ENCODE measurements at places on chromosomes 11 and 22. TPM values are rescaled to one million over a fixed set of nuclear protein-coding genes. Genes with fewer than 3 reads are reported as not detected.

- no peak for DNase-seq
Measured at GRCh38 chr11:6237761-6238302, 1.1 kb upstream of the CNGA4 start.

- DNase-seq = no peak
Measured at GRCh38 chr11:96219981-96220623, 122.9 kb downstream of the MAML2 start.

DNA sequence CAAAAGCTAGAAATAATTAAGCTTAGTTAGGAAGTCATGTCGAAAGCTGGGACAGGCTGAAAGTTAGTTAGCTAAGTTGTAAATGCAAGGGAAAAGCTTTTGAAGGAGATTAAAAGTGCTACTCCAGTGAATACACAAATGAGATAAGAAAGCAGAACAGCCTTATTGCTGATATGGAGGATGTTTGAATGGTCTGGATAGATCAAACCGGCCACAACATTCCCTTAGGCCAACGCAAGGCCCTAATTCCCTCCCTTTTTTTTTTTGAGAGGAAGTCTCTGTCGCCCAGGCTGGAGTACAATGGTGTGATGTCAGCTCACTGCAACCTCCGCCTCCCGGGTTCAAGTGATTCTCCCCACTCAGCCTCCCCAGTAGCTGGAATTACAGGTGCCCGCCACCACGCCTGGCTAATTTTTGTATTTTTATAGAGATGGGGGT is 23.3 kb upstream of the WEE1 start:
- DNase-seq = no peak

DNA sequence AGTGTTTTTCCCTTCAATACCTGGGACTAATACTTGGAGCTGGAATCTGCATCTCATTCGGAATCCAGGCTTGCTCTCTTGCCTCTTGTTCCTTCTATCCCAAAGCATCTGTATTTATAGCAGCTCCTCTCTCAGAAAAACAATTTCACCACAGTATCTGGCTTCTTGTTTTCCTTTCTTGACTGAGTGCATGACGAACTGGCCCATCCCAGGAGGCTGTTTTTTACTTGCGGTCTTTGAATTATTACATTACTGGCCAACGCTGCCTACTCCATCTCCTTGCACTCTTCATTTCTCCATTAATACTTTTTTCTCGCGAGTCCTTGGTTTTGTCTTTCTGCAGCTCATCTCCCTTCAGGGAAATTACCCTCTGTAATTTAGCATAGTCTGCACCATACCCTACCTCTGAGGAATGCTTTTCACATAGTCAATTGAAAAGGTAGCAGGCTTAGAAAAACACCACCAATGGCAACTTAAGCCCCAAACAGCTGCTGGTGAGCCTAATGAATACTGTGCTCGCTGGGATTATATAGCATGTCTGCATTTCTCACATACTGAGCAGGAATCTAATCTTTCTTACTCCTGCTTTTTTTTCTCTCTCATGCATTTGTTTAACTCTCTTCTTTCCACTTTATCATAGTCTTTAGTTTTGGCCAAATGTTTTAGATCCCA is 277.4 kb upstream of the SESN3 start:
- DNase-seq = no peak

GRCh38 chr11:9834291-9834690 is 170.4 kb downstream of the SWAP70 start:
- DNase-seq = no peak

DNA sequence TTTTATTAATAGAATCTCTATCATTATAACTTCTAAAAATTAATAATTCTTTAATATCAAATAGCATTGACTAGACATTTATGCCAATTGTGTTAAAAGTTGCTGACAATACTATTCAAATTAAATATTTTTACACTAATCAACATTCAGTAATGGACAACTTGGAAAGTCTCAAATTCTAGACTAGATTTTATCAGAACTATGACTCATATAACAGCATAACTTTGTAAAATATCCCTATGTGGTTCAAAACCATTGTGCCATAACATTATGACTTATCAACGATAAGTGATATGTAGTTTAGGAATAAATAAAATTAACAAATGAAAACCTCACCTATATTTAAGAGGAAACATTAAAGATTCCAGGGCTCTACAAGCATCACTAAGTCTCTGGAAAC is 291.8 kb downstream of the SBF2 start:
- no peak for DNase-seq

DNA sequence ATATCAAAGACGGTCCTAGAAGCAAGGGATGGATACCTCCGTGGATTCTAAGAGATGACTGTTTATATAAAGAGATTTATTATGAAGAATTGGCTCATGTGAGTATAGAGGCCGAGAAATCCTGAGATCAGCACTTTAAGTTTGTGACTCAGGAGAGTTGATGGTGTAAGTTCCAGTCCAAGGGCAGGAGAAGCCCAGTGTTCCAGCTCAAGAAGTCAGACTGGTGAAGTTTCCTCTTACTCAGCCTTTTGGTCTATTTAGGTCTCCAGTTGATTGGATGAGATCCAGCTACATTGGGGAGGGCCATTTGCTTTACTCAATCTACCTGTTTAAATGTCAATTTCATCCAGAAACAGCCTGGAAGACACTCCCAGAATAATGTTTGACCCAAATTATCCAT is 45.1 kb downstream of the TSPAN18 start:
- DNase-seq = no peak

GRCh38 chr11:35786188-35786587 is 123.6 kb downstream of the TRIM44 start:
- DNase-seq = no peak

GRCh38 chr11:108223348-108224149 is 682 bp downstream of the ATM start:
- no peak for DNase-seq

DNA sequence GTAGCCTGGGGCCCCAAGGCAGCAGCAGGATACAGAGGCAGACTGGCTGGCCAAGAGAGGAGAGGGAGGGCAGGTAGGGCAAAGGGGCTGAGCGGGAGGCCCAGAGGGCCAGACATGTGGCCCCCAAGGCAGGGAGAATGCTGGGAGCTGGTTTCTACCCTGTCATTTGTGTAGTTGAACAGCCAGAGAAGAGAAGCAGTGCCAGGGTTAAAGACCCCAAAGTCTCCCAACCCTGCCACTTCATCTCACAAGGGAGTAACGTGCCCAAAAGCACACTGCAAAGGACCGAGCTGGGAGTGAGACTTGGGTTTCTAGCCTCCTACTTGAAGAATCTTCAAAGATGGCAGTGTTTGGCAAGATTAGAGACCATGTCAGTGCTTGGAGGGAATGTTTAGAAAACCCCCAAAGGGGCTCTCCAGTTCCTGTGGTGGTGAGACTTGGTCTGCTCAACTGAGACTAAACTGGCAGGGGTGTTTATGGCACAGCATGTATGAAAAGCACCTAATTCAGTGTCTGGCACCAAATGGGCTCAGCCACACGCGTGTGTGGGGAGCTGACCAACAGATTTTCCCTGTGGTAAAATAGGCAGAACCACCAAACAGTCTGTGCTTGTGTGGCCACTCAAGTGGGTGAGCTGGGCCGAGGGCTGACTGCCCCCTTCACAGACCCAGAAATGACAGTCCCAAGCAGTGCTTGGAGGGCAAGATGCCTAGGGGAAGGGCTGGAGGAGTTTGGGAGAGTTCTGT is 68.2 kb upstream of the CLTCL1 start:
- no peak for DNase-seq

DNA sequence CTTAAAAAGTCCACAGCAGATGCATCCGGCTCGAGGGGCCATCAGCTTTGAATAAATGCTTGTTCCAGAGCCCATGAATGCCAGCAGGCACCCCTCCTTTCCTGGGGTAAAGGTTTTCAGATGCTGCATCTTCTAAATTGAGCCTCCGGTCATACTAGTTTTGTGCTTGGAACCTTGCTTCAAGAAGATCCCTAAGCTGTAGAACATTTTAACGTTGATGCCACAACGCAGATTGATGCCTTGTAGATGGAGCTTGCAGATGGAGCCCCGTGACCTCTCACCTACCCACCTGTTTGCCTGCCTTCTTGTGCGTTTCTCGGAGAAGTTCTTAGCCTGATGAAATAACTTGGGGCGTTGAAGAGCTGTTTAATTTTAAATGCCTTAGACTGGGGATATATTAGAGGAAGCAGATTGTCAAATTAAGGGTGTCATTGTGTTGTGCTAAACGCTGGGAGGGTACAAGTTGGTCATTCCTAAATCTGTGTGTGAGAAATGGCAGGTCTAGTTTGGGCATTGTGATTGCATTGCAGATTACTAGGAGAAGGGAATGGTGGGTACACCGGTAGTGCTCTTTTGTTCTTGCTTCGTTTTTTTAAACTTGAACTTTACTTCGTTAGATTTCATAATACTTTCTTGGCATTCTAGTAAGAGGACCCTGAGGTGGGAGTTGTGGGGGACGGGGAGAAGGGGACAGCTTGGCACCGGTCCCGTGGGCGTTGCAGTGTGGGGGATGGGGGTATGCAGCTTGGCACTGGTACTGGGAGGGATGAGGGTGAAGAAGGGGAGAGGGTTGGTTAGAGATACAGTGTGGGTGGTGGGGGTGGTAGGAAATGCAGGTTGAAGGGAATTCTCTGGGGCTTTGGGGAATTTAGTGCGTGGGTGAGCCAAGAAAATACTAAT is 1.9 kb downstream of the NEAT1 start:
- no peak for DNase-seq

GRCh38 chr11:128517451-128518230 is 69.7 kb downstream of the ETS1 start:
- DNase-seq = no peak

GRCh38 chr11:57566905-57567514 is 462 bp downstream of the UBE2L6 start:
- DNase-seq = no peak

GRCh38 chr22:40922484-40923303 is 28.5 kb upstream of the RBX1 start:
- DNase-seq = peak; percentile 28

DNA sequence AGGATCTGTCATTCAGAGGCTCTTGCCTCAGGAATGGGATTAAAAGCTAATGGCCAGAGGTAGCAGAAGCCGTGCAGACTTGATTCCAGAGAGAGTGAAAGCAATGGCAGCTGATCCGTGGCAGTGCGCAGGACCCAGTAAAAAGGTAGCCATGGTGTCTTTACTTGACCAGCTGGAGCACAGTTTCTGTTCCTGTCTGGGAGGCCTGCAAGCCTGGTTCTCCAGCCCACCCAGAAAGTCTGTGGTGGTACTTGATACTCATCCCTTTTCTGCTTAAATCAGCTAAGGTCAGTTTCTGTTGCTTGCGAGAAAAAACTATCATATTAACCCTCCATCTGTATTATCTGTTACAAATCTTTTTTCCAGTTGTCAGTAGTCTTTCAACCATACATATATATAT is 86.7 kb downstream of the RPS6KA4 start:
- no peak for DNase-seq

TTC28 gene
- total RNA-seq = 5.2 TPM

ART5 gene
- not detected for total RNA-seq

OSBPL5 gene
- total RNA-seq = 6.1 TPM

SYT7 gene
- total RNA-seq = 4.4 TPM

IPO7 gene
- total RNA-seq = 170 TPM

TMPRSS6 gene
- not detected for total RNA-seq
